ENCODE measurements at places on chromosomes 11 and 22.

GRCh38 chr22:40400159-40400558, 29.8 kb downstream of the SGSM3 start:
- DNase-seq = peak; percentile 66

DNA sequence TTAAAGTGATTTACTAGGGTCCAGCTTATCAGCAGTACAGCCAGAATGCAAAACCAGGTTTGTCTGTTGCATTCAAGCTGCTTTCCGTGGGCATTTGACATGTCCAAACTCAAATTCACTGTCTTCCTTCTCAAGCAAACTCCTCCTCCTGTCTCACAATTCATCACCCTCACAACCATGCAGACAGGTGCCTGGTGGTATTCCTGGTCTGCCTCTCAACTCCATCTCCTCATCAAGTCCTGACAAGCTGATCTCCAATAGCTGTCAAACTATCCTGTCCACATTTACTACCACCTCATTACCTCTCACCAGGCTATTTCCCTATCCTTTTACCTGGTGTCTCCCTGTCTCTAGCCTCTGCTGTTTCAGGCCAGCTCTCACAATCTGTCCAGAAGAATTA, 49.1 kb upstream of the LYVE1 start:
- no peak for DNase-seq

GRCh38 chr11:57427727-57428082, 784 bp upstream of the SLC43A3 start:
- no peak for DNase-seq

DNA sequence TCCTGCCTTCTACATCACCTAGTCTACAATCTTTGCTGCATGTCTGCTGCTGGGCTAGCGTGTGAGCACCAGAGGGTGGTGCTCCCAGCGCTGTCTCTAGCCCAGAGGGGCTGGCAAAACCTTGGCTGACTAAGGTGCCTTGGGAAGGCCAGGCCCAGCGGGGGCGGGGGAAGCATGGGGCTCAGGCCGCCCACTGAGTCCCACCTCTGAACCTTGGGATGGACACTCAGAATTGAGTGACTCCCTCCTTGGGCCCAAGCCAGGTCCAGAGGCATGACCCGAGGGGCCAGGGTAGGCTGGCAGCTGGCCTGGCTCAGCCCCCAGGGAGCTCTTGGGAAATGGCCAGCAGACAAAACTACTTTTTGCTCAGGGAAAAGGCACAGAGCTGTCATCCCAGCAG, 7.6 kb upstream of the GAL3ST1 start:
- no peak for DNase-seq

DNA sequence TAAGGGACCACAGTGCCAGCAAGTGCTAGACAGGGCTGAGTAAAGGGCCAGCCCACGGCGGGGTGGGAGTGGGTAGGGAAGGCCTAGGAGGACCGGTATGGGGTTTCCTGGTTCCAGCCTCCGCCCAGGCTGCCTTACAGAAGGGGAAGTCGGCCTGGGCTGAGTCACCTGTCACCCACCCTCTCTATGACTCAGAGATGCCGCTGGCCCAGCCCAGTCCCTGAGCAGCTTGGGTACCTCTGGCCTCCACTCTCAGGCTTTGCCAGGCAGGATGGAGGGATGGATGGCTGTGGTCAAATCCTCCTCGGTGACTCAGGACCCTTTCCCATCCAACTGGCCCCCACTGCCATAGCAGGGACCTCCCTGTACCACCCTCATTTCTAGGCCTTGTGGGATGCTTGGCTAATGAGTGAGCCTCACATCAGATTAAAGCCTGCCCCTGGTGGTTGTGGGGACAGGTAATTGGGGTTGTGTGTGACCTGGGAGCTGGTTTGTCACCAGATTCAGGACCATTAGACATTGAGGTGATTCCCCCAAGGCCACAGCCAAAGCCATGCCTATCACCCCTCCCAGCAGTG, 13.9 kb downstream of the SLC35E4 start:
- peak; percentile 12 for DNase-seq

GRCh38 chr22:38740116-38740723, 15.6 kb downstream of the SUN2 start:
- no peak for DNase-seq

Data from CD8-positive, alpha-beta T cell (primary cell).